ENCODE measurements at places on chromosomes 3 and 15.

GRCh38 chr15:71189718-71190117, 74.4 kb downstream of the THSD4 start:
- no peak for DNase-seq

GRCh38 chr3:101646726-101647125, 30.2 kb downstream of the ZBTB11 start:
- no peak for DNase-seq

- DNase-seq = no peak
Observed at GRCh38 chr15:57849317-57849716, 142.8 kb downstream of the POLR2M start.

- no peak for DNase-seq
Observed at GRCh38 chr15:78407608-78408354, 30.2 kb upstream of the IREB2 start.

DNA sequence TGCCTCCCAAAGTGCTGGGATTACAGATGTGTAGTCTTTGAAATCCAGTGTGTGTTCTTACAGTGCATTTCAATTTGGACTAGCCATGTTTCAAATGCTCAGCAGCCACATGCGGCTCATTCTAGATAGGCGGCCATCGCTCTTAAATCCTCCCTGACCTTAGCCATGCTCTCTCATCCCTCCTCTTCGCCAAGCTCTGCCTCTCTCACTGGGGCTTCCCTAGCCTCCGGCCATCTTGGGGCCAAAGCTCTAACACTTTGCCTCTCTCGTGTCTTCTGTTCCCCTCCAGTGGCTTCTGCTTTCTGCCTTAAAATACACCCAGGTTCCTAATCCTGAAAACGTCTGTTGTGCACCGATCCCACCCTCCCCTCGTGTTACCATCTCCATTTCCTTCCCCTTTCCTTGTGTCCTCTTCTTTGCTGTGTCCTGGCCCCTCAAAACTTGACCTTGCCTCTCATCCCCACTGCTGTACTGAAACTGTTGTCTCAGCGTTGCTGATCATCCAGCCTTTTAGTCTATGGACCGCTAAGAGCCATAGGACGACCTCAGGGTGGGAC, 1.4 kb upstream of the GHRL start:
- no peak for DNase-seq

DNA sequence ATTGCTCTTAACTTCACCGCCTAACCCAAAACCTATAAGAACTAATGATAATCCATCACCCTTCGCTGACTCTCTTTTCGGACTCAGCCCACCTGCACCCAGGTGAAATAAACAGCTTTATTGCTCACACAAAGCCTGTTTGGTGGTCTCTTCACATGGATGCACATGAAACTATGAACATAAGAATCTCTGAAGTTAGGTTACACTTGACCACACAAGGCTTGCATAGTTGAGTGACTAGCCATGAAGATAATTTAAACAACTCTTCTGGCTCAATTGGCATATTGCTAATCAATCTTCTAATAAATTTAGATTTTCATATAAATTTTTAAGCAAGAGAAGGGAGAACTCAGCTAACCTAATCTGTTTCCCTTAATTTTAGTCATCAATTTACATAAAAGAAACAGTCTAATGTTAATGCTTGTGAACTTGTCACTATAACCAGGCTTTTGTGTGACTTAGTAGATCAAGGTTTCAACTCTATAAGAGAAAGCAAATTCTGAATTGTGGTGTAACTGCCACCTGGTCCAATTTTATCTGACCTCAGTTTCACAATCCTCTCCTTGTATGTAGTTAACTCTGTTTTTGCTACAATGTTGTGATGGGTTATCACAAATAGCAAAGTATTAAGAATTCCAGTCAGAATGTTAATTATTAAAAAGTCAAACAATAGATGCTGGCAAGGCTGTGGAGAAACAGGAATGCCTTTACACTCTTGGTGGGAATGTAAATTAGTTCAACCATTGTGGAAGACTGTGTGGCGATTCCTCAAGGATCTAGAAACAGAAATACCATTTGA, 82.0 kb downstream of the HHLA2 start:
- no peak for DNase-seq
